ENCODE measurements at places on chromosomes 12 and 14. TPM values are rescaled to one million over a fixed set of nuclear protein-coding genes. Genes with fewer than 3 reads are reported as not detected.

Gene IL31
- total RNA-seq: not detected

Gene TBX5
- not detected for total RNA-seq

DNA sequence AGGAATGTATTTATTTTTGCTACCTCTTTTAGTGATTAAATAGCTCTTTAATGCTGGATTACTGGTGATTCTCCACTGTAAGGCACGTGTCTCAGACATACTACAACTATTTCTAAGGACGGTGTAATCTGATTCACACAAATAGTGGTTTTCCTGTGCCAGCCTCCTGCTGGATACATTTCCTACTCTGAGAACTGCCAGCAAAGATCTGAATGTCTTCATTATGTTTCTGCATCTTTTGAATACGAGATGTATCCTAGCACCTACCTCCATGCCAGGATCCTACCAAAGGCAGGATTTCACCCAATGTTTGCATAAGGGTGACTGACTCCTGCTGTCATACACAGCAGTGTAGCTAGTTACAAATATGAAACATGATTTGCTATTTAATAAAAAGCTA lies 120.6 kb downstream of the PRICKLE1 start:
- DNase-seq: no peak

Gene KRT2
- not detected for total RNA-seq

DNA sequence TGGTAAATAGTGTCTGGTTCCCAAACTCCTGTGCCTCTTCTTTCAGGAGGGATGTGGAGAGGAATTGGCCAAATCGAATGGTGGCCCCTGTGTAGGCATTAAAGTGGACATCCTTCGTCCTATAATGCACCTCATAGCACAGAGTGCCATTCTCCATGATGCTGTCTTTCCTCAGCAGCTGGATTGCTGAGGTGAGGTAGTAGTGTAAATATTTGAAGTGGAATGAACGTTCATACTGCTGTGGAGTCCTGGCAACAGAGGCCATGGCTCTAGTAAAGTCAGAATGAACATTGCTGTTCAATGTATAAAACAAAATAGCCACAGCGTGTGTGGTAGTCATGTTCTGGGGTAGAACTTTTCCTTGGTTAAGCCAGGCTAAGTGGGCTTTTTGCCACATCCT lies 2.7 kb downstream of the ART4 start:
- DNase-seq: no peak

- no peak for DNase-seq
Measured at GRCh38 chr12:34298971-34299801, 276.9 kb downstream of the ALG10 start.

Gene ALX1
- not detected for total RNA-seq

DNA sequence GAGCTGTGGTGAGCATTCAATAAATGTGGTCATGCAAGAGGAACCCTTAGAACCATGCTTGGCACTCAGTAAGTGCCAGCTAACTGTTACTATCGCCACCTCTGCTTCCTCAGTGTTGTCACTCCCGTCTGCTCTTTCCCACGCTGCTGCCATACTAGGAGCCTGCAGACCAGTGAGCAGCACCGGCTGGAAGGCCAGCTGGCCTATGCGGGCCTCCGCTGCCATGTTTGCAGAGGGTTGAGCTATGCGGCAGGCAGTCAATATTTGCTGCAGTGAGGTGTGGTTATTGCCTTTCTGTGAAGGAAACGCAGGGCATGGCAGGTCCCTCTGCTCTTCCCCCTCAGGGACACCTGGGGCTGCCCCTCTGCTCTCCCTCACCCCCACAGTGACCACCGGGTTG lies 13.0 kb downstream of the KMT5A start:
- DNase-seq: peak; percentile 25

All from transverse colon (tissue), 4 donors.